ENCODE measurements at places on chromosomes 5 and 9.

DNA sequence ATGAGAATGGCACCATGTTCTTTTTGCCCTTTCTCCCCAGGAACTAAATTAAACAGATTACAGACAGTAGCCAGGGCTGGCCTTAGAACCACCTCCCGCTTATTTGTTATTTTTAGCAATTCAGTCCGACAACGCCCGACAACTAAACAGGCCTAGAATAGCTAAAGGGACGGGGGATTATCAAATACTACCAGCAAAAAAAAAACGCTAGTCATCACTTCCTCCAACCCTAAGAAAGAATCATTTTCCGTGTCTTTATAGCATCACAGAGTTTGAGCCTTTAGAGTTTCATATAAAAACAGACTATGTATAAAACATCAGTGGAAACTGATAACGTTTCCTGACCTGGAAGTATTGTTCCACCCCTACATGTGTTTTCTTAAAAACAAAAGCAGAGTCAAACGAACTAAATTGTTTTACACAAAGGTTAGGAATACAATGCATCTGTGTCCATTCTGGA lies 35.3 kb downstream of the PFDN1 start:
- DNase-seq: no peak

- no peak for DNase-seq
Observed at GRCh38 chr5:34722183-34722582, 66.1 kb downstream of the RAI14 start.

DNA sequence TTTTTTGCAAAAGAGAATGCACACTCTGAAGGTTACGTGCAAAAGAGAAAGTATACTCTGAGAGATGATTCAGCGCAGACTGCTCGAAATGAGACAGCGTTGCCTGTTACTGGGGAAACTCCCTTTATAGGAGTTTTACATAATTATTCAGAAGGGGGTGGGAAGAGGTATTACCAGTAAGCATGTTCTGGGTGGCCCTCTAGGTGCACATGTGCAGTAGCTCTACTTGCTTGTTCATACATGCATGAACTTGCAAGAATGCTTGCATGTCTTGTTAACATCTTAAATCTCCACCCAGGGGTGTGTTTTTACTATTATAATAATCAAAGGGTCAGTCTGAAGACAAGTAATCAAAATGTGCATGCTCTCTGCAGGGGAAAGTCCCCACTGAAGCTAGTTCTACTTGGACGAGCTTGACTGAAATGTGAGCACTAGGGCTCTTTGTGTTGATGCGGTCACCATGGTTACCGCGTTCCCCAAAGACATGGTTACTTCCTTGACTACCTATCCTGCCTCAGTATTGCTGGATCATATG lies 75.5 kb downstream of the SGCD start:
- peak; percentile 67 for DNase-seq

GRCh38 chr5:117856713-117857112 lies 1131.6 kb downstream of the DTWD2 start:
- DNase-seq: no peak

DNA sequence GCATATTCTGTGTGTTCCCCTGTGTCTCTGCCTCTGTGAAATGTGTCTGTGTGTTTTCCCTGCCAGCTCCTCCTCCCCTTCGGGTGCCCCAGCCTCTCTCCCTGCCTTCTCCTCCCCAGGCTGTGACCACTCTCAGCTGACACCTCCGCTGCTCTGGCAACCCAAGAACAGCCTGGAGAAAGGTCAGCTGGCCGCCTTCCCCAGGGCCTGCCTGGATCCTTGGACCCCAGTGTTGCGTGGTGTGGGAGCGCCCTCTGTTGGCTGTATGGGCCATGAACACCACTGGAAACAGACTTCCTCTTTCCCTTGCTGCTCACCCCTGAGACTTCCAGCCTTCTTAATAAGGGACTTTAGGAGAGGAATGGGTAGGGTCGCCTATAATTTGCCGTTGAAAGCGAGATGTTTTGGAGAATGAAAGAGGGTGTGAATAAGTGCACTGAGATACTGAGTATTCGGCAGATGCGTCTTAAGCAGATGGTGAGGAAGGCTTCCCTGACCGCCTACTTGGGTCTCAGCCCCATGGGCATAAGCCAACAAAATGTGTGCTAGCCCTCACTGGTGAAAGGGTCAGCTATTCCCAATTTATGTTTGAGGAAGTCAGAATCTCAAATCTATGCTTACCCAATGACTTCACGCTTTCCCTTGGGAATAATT lies 114.9 kb upstream of the TRIM32 start:
- DNase-seq: peak; percentile 67

GRCh38 chr5:113240951-113241726 lies 193.7 kb downstream of the TSSK1B start:
- no peak for DNase-seq

DNA sequence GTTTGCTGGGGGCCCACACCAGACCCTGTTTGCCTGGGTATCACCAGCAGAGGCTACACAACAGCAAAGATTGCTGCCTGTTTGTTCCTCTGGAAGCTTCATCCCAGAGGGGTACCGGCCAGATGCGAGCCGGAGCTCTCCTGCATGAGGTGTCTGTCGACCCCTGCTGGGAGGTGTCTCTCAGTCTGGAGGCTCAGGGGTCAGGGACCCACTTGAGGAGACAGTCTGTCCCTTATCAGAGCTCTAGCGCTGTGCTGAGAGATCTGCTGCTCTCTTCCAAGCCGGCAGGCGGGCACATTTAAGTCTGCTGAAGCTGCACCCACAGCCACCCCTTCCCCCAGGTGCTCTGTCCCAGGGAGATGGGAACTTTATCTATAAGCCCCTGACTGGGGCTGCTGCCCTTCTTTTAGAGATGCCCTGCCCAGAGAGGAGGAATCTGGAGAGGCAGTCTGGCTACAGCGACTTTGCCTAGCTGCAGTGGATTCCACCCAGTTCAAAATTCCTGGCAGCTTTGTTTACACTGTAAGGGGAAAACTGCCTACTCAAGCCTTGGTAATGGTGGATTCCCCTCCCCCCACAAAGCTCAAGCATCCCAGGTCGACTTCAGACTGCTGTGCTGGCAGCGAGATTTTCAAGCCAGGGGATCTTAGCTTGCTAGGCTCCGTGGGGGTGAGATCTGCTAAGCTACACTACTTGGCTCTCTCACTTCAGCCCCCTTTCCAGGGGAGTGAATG lies 206.0 kb upstream of the TLX3 start:
- DNase-seq: no peak

GRCh38 chr5:31886206-31886605 lies 247.3 kb downstream of the PDZD2 start:
- DNase-seq: no peak

- DNase-seq: no peak
Observed at GRCh38 chr9:76734716-76735115, 29.5 kb upstream of the PCA3 start.

DNA sequence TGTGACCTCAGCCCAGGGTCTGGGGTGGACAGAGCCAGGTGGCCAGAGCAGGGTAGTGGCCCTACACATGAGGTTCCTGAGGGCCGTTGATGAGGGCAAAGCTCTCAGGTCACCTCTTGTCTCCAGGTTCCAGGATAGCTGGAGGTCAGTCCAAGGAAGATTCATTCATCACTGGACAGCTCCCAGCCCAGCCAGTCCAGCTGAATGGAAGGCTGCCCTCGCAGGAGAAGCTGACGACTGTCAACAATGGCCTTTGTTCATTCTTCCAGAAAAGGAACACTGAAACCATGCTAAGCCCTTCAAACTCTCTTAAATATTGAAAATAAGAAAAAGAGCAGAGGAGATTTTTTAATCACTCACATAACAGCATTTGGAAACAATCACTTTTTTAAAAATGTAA lies 169.7 kb upstream of the TBCA start:
- no peak for DNase-seq

DNA sequence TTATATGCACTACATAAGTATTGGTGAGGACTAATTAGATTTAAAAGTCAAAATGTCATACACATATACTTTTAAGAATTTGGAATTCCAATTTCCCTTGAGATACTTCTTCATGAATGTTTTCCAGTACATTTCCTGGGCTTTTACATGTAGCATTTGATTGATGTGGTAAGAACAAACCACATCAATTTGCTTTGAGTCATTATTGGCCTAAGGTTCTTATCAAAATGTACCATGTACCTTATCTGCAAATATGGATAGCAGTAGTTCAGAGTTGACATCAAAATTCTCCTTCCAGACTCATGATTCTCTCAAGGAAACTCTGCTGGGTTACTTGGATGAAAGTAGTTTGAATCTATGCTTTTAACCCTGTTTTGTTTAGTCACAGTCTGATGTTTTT lies 2.5 kb downstream of the CAST start:
- DNase-seq: no peak

- DNase-seq: no peak
Observed at GRCh38 chr9:93897075-93897970, 57.8 kb downstream of the BARX1 start.

- no peak for DNase-seq
Observed at GRCh38 chr9:35842795-35843194, 13.8 kb downstream of the TMEM8B start.

- DNase-seq: no peak
Observed at GRCh38 chr5:81424728-81425127, 30.8 kb upstream of the ACOT12 start.

- DNase-seq: no peak
Observed at GRCh38 chr5:104941030-104941645, 1378.5 kb upstream of the NUDT12 start.

DNA sequence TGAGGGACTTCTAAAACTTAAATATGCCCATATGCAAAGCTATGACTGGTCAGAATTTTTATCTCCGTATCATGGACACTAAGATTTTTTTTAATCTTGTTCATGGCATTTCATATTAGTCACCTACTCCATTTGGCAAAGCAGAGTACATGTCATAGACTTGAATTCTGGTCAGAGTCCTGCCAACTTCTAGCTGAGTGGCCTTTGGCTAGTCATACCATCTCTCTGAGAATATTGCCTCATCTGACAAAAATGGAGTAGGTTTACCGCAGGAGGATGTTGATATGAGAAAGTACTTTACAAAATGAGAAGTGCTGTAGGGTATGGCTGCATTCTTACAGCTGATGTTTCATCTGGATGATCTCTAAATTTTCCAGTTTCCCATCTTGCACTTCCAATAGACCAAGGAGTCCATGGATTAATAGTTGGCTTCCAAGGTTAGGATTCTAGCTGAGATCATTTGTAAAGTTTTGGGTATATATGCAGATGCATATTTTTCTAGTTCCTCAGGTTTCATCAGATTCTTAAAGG lies 150.8 kb upstream of the NR3C1 start:
- DNase-seq: peak; percentile 94

DNA sequence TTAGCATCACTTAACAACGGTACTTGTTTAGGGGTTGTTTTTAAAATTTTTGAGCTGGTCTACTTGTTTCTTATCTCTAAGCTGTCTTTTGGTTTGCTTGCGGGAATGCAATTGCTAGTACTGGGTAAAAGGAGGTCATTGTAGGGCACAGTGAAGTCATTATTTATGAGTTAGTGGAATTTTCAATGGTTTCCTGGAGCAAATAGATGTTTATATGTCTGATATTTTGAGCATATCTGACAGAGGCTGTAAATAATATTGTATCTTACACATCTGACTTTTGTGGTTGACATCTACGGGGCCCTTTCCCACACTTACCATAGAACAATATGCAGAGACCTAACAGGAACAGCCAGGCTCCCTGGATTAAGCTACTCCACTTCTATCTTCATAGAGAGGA lies 90.4 kb upstream of the IL6ST start:
- DNase-seq: no peak

- DNase-seq: no peak
Observed at GRCh38 chr5:76733049-76733417, 17.1 kb downstream of the F2R start.

GRCh38 chr9:108953983-108954574 lies 19.9 kb downstream of the ABITRAM start:
- DNase-seq: peak; percentile 12

DNA sequence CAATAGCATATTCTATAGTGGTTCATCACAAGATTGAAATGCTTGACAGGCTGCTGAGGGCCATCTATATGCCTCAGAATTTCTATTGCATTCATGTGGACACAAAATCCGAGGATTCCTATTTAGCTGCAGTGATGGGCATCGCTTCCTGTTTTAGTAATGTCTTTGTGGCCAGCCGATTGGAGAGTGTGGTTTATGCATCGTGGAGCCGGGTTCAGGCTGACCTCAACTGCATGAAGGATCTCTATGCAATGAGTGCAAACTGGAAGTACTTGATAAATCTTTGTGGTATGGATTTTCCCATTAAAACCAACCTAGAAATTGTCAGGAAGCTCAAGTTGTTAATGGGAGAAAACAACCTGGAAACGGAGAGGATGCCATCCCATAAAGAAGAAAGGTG lies 43.8 kb downstream of the GCNT1 start:
- DNase-seq: peak; percentile 18

GRCh38 chr5:133892306-133892705 lies 76.1 kb downstream of the C5orf15 start:
- no peak for DNase-seq

GRCh38 chr5:14006823-14007520 lies 62.5 kb upstream of the DNAH5 start:
- no peak for DNase-seq

DNA sequence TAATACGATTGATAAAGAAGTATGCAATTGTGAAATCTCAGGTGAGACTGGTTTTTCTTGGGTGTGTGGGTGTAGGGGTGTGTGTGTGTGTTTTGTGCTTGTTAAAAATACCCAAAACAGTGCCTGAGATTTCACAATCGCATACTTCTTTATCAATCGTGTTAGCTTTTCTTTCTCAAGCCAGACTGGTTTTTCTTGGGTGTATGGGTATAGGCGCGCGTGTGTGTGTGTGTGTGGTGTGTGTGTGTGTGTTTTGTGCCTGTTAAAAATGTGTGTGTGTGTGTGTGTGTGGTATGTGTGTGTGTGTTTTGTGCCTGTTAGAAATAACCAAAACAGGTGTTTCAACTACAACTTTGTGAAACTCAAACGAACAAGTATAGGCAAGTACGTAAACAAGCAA lies 53.7 kb downstream of the CERT1 start:
- no peak for DNase-seq

DNA sequence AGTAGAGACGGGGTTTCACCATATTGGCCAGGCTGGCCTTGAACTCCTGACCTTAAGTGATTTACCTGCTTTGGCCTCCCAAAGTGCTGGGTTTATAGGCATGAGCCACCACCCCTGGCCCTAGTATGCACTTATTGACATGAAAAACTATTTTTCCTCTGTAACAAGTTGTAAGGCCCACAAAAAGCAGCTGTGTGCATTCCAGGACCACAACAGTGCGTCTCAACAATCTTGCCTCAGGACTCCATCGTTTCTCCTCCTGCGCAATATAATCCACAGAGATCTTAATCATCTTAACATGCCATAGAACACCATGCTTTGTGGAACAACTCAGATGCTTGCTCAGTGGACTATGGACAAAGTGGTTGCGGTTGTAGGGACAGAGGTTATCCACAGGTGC lies 10.2 kb downstream of the OR2V1 start:
- DNase-seq: peak; percentile 47

DNA sequence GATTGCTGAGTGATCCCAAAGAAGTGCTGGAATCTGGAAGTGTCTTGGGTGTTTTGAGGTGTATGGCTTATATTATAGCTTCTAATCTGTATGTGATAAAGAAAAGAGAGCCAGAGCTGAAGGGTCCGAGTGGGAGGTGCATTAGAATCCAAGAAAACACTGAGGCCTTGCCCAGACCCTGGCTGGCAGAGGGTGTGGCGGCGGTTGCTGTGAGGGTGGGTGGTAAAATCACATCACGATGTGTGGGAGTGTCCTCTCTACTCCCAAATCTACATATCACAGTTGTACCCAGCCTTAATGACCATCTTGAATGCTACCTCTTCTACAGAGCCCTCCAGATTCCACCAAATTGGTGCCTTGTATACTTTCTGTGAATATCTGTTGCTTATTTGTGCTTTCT lies 28.9 kb downstream of the ACTBL2 start:
- DNase-seq: no peak

GRCh38 chr5:122258241-122258640 lies 53.8 kb upstream of the SNCAIP start:
- no peak for DNase-seq

Measured in RCC 7860 (cell line).